ENCODE measurements at places on chromosomes 2 and 18.

GRCh38 chr2:78999406-78999805 is 26.1 kb upstream of the REG3G start:
- DNase-seq = peak; percentile 2

GRCh38 chr2:65666156-65666725 is 233.8 kb upstream of the SPRED2 start:
- DNase-seq = peak; percentile 69

- peak; percentile 93 for DNase-seq
Observed at GRCh38 chr2:47534179-47534919, 131.4 kb downstream of the MSH2 start.

DNA sequence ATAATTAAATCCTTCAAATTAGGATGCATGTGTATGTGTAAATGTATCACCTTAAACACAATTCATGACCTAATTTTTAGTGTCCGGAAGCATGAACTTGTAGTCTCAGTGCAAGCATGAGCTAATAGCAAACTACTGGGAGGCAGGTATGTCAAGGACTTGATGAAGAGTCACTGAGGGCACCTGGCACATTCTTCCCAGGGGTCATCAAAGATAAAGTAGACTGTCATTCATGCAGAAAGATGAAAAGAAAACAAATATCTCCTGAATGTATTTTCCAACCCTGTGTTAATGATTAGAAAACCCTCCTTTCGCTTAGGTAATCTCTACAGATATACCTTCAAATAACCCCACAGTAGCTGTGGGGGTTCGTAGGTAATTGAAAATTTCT is 234.9 kb downstream of the SOCS6 start:
- no peak for DNase-seq

GRCh38 chr2:191190435-191190834 is 39.6 kb upstream of the STAT4 start:
- DNase-seq = no peak

Measured in fibroblast of skin of scalp (primary cell).